ENCODE measurements at places on chromosomes 2 and 18.

- DNase-seq, result no peak
Measured at GRCh38 chr2:190512539-190513095, 21.9 kb downstream of the NEMP2 start.

DNA sequence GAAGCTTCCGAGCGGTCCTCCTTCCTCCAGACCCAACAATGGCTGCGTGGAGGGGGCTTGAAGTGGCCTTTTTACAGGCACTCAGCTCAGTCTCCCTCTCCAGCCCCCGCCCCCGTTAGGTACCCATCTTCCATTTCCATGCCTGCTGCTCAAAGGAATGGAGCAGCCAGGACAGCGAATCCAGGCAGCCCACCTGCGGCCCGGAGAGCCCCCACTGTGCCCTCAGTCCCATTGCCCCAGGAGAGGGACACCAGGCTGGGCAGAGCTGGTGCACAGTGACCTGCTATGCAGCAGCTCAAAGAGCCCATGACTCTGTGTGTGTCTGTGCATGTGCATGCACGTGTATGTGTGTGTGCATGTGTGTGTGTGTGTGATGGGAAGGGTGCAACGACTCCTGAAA is 10.6 kb upstream of the POMC start:
- no peak for DNase-seq

- no peak for DNase-seq
Measured at GRCh38 chr2:150109912-150110311, 377.6 kb downstream of the RND3 start.

- DNase-seq, result no peak
Measured at GRCh38 chr2:240320204-240320993, 115.1 kb upstream of the GPC1 start.

GRCh38 chr2:230069402-230069801 is 678 bp upstream of the SLC16A14 start:
- no peak for DNase-seq

GRCh38 chr2:95301186-95301585 is 4.0 kb downstream of the KCNIP3 start:
- no peak for DNase-seq

DNA sequence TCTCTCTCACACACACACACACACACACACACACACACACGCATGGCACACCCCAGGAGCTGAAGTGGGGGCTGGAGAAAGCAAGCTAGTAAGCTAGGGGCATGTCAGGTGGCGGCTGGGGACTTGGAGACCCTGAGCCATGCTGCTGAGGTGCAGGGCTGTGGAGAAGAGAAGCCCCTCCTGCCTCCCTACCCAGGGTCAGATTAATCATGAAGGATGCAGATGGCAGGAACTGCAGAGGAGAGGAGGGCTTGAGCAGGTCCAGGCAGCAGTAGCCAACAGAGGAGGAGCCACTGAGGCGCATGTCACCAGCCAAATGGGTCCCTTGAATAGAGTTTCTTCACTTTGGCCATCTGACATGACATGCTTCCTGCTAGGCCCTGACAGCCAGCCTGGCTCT is 9.6 kb downstream of the EDAR start:
- no peak for DNase-seq

GRCh38 chr2:159571540-159572260 is 44.6 kb downstream of the BAZ2B start:
- DNase-seq, result no peak

Data from C1 segment of cervical spinal cord (tissue), 14 donors.